ENCODE measurements at places on chromosomes 4 and X.

- DNase-seq, result no peak
These were observed 306.9 kb upstream of the ARSJ start for GRCh38 chr4:114286262-114286810.

GRCh38 chr4:100497791-100498190 lies 20.0 kb downstream of the EMCN start:
- no peak for DNase-seq

DNA sequence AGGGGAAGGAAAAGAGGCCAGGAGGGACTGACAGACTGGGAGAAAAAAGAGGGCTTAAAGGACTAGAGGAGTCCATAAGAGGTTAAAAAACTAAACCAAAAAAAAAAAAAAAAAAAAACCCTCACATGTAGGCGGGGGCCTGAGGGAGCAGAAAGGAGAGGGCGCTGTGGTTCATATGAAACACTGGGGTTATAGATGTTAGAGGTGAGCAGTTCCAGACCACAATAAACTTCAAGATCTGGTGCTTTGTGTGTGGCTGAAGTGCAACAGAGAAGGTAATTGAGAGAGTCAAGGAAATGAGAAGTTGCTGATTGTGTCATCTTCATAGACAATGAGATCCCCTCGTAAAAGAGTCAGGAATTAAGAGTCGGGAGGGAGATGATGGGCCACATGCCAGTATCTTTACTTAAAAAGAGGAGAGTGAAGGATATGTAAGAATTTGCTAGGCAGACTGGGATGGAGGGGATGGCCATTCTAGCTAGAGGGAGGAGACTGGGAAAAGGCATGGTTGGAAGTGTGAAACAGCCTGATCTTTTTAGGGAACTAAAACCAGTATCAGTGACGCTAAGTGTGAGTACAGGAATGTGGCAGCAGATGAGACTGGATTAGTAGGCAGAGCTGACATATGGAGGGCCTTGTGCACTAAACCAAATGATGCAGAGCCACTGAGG lies 18.4 kb upstream of the OGT start:
- no peak for DNase-seq

DNA sequence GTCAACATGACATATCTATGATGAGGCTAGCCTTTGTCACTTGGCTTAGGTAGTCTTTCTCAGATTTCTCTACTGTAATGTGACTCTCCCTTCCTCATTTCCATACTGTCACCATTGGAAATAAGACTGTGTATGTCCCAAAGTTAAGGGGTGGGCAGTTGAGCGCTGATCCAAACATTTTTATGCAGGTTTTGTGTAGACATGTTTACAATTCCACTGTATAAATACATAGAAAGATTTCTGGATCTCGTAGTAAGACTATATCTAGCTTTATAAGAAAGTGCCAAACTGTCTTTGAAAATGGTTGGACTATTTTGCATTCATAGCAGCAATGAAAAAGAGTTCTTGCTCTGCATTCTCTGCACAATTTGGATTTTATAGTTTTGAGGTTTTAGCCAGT lies 227.2 kb downstream of the GPM6A start:
- no peak for DNase-seq

- no peak for DNase-seq
These were observed 1.1 kb upstream of the HTATSF1 start for GRCh38 chrX:136496186-136496763.

GRCh38 chr4:174763454-174764104 lies 65.5 kb downstream of the GLRA3 start:
- DNase-seq, result no peak
